T-cell (primary cell): ENCODE measurements at places on chromosomes 7 and 10. TPM values are rescaled to one million over a fixed set of nuclear protein-coding genes. Genes with fewer than 3 reads are reported as not detected.

Gene BMPR1A
- total RNA-seq, result 11.8 TPM

GRCh38 chr7:21526007-21526406 is 16.8 kb upstream of the DNAH11 start:
- DNase-seq, result no peak

Gene DPP6
- total RNA-seq, result not detected

Gene KIAA1549
- 0.13 TPM for total RNA-seq

GRCh38 chr10:80252296-80252887 is 37.1 kb downstream of the MAT1A start:
- no peak for DNase-seq

DNA sequence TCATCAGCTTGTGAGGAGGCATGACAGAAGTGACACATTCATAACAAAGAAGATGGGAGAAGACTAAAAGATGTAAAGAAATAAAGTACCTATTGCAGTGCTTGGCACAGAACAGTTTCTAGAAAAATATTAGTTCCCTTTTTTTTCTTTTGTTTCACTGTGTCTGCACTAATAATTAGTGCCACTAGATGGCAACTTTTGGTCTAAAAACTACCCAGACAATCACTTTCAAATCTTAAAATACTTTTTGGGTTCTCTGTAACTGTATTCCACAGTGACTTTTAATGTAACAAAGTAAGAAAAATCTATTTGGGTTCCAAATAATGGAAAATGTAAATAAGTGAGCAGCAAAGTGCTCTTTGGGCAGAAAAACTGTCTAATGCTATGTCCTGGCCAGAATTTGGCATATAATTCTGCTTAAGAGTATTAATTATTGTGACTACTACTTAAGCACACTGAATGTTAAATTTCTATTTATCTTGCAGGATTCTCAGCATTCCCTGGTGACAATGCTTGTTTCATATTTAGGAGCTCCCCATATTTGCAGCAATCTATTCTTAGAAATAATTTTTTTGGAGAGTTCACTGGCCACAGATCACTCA is 134.8 kb upstream of the KIF5B start:
- no peak for DNase-seq
